ENCODE measurements at places on chromosomes 7 and 10. TPM values are rescaled to one million over a fixed set of nuclear protein-coding genes. Genes with fewer than 3 reads are reported as not detected.
A peak's percentile ranks its signal among the peaks of the same experiment; 100 is the strongest.

Gene AKR1C3
- total RNA-seq: 0.75 TPM

DNA sequence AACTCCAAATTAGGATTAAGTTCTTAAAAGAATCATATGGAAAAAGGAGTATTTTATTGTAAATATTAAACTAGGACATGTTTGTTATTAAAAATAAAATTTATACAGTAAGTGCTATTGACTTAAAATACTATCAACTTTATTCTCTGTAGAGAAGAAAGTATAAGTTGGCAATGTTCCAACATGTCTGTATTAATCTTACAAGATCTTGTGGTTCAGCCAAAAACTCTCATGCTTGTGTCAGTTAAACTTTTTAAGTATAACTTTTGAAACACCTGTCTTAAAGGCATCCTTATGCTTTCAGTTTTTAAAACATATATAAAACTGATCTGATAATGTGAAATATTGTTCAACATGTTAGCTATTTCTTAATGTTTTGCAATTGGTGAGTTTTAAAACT, 160.7 kb downstream of the ZEB1 start:
- peaks cover 2% of the 10 kb centered on the region for H3K36me3 ChIP-seq
- DNase-seq: peak; percentile 30
- no peak overlapping the region for H3K27ac ChIP-seq
- H3K4me3 ChIP-seq: no peak overlapping the region
- H3K4me1 ChIP-seq: no peaks in the 10 kb centered on the region

- peak overlapping the region; percentile 9 for H3K27ac ChIP-seq
- no peak overlapping the region for H3K4me3 ChIP-seq
- no peaks in the 10 kb centered on the region for H3K36me3 ChIP-seq
- H3K4me1 ChIP-seq: peaks cover 35% of the 10 kb centered on the region
- H3K27me3 ChIP-seq: no peaks in the 10 kb centered on the region
- DNase-seq: no peak
These were observed 167.8 kb upstream of the ITGB1 start for GRCh38 chr10:33125522-33126517.

Gene TMEM60
- 12.2 TPM for total RNA-seq

- peak; percentile 64 for DNase-seq
- no peak overlapping the region for H3K27ac ChIP-seq
- no peaks in the 10 kb centered on the region for H3K36me3 ChIP-seq
- H3K4me3 ChIP-seq: peak overlapping the region; percentile 48
These were observed 714 bp upstream of the KCND2 start for GRCh38 chr7:120272261-120272660.

- no peaks in the 10 kb centered on the region for H3K36me3 ChIP-seq
- H3K4me3 ChIP-seq: no peak overlapping the region
- no peaks in the 10 kb centered on the region for H3K27me3 ChIP-seq
- no peak overlapping the region for H3K27ac ChIP-seq
These were observed 181.9 kb upstream of the VSTM2A start for GRCh38 chr7:54360075-54360840.

Gene ANKRD1
- 25.6 TPM for total RNA-seq

GRCh38 chr10:3700531-3701076, 84.4 kb downstream of the KLF6 start:
- H3K36me3 ChIP-seq: no peaks in the 10 kb centered on the region
- DNase-seq: no peak
- no peak overlapping the region for H3K4me3 ChIP-seq
- H3K4me1 ChIP-seq: no peaks in the 10 kb centered on the region
- H3K27ac ChIP-seq: no peak overlapping the region

All from muscle of leg (tissue), 16 donors.